ENCODE measurements at places on chromosomes 1 and 21.

GRCh38 chr1:9230869-9231533 lies 3.6 kb upstream of the H6PD start:
- no peak for DNase-seq

DNA sequence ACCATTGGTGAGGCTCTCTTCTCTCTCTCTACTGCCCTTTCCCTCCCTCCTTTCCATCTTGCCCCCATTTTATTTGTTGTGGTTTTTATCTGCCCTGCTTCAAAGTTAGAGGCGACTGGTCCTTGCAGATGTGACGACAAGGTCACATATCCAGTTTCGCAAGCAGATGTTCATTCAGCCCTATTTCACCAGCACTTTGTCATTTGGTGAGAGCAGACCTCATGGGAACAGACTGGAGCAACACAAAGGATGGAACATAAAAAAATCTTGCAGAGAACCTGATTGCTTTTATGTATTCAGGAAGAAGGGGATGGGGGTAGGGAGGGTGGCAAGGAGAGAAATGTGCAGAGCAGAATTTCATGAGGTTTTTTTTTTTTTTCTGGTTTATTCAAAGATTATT lies 84.3 kb downstream of the ELAVL4 start:
- DNase-seq: no peak

GRCh38 chr1:145886390-145886789 lies 724 bp upstream of the ANKRD35 start:
- no peak for DNase-seq

DNA sequence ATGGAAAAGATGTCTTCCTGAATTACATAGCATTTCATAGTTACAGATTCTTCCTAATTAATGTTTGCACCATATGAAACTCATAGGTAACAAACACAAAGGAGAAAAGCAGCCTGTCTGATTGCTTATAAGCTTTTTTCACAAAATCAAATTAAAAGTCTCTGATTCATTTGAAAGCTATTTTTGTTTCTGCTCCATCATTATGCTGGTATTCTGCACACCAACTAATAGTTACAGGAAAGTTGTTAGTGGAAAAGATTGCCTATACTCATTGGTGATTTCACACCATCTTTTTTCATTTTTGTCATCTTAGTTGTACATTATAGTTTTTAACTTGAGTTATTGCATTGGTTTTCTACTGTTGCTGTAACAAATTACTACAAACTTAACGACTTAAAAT lies 70.0 kb downstream of the PRKAA2 start:
- DNase-seq: no peak

DNA sequence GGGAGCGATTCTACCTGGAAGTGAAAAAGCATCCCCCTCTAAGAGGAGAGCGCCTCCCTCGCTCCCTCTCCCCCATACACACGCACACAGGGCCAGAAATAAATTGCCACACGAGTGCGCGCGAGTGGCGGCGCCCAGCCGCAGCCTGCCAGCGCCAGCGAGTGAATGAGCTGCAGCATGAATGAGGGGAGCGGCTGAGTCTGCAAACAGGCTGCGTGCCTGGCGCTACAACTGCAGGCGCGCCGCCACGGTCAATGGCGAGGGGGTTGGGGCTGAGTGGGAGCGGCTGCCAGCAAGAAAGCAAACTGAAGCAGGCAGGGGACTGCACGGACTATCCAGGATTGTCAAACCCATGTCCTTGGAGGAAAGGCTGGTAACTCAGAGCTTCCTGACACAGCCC lies 2.2 kb downstream of the CAMK1G start:
- DNase-seq: peak; percentile 63

GRCh38 chr1:232459826-232460225 lies 170.1 kb downstream of the SIPA1L2 start:
- no peak for DNase-seq

- DNase-seq: no peak
These were observed 182.0 kb downstream of the PLA2G4A start for GRCh38 chr1:187010571-187011309.

- DNase-seq: no peak
These were observed 13.8 kb downstream of the MIER1 start for GRCh38 chr1:66938613-66939012.

DNA sequence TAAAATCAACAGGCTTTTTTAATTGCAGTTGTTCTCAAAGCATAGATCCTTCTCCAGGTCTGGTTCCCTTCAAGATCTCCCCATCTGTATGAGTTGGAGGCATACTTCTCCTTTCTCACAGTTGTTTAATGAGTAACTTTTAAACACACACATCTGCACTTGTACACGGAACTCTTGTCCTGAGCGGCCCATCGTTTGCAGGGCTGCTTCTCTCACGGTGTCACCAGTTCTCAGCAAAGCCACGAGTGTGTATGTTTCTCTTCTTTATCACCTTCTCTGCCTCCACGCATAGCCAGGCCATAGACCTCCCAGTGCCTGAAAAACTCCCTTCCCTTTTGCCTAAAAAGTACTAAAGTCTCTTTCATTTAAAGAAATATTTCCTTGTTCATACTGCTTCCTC lies 68.7 kb upstream of the ROR1 start:
- DNase-seq: no peak

- peak; percentile 70 for DNase-seq
These were observed 549 bp downstream of the THBS3 start for GRCh38 chr1:155206891-155207805.

GRCh38 chr1:219523411-219523810 lies 89.5 kb downstream of the ZC3H11B start:
- no peak for DNase-seq

DNA sequence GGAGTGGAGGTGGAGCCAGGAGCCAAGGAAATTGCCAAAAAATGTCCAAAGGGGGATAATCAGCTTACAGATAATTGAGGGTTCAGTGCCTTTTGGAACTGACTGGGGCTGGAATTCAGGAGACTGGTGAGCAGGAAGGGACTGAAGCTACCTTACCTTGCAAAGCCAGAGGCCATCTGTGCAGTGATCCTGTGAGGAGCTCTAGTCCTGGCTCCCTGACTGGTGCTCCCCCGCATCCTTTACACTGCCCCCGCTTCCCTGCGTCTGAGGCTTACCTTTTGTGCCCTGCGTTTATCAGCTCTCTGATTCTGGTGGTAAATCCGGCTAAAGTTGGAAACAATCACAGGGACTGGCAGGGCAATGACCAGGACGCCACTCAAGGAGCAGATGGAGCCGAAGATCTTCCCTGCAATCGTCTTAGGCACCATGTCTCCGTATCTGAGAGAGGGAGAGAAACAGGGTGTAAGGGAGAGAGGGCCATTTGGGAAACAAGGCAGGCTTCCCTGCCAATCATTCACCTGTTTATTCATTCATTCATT lies 31.0 kb downstream of the DDX20 start:
- DNase-seq: no peak

- DNase-seq: no peak
These were observed 12.8 kb downstream of the LRP8 start for GRCh38 chr1:53315046-53315445.

DNA sequence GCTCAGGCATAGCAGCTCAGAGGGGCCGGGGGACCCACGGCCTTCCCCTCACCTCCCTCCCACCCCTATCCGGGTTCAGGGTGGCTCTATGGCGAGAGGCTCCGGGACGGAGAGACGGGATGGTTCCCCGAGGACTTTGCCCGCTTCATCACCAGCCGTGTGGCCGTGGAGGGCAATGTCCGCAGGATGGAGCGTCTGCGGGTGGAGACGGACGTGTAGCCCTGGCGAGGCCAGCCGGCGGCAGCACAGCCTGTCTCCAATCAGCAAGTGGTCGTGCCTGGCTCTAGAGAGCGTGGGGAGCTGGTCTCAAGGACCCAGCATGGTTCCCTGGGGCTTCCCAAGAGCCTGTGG lies 25.9 kb downstream of the ARHGEF16 start:
- DNase-seq: no peak

GRCh38 chr1:207355060-207355459 lies 33.6 kb downstream of the CD55 start:
- no peak for DNase-seq

DNA sequence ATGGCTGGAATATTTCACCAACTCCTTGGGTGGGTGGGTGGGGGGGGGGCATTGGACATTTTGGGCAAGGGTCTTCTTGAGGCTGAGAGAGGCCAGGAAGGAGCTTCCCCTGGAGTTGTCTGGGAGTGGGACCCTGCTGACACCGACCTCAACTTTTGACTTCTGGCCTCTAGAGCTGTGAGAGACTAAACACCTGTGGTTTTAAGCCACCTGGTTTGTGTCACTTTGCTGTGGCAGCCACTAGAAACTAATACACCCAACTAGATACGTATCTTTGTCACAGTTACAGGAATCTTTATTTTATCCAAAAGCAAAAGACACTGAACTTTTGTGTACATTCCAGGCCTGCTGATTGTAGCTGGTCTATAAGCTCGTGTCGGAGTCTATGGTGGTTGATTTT lies 9.9 kb upstream of the RIPK4 start:
- no peak for DNase-seq

DNA sequence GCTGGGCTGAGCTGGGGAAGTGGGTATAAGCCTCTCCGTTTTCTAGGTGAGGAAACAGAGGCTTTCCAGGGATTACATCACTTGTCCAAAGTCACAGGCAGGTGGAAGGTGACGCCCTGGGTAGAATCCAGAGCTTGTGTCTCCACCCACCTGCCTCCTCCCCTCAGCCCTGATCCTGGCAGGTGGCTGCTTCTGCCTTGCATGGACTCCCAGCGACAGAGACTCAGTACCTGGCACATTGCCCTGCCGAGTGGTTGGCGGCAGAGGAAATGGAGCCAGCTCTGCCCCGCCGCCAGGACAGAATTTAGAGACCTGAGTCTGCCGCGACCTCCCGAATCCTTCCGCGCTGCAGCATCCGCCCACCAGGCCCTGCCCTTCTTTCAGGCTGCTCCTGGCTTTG lies 2.1 kb downstream of the PLA2G2E start:
- DNase-seq: no peak

DNA sequence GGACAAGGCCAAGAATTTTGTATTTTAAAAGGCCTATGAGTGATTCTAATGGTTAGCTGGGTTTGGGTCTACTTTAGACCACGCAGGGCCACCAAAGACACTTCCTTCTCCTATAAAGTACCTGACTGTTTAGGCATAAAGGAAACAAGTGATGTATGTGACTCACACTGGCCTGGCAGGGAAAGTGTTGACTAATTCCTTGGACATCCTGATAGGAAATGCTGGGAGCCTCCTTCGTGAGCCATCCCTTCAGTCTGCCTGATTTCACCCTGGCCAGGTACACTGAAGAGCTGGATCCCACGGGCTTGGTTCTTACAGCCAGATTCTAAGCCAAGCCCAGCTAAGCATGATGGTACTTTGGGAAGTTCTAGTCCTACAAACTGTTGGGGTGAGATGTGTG lies 100.5 kb upstream of the HMGB4 start:
- no peak for DNase-seq

DNA sequence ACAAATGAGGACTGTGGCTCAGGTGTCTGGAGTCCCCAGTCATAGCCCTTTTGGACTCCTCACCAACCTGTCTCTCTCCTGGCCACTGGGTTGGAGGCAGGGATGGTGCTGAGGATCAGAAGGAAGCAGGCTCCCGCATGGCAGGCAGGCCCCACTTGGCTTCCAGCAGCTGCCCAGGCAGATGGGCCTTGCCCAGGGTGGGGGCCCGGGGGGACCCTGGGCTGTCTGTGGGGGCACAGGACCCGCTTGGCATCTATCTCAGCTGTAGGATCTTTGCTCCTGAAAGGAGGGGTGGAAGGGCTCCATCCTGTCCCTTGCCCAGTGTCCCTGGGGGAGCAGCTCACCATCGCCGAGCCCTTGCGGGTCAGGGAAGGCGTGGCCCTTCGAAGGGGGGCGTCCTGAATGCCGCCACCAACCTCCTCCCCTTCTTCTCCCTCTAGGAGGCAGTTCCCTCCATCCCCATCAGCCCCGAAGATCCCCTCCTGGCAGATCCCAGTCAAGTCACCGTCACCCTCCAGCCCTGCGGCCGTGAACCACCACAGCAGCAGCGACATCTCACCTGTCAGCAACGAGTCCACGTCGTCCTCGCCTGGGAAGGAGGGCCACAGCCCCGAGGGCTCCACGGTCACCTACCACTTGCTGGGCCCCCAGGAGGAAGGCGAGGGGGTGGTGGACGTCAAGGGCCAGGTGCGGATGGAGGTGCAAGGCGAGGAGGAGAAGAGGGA lies 154.5 kb downstream of the PEX14 start:
- no peak for DNase-seq

GRCh38 chr21:34996304-34997101 lies 52.6 kb downstream of the RUNX1 start:
- DNase-seq: no peak

GRCh38 chr1:16321176-16321867 lies 31.0 kb downstream of the FBXO42 start:
- DNase-seq: no peak

- DNase-seq: peak; percentile 50
These were observed 28.4 kb downstream of the TRIM45 start for GRCh38 chr1:117093091-117093534.

- no peak for DNase-seq
These were observed 53.7 kb downstream of the ZBTB8A start for GRCh38 chr1:32592943-32593342.

GRCh38 chr1:2194319-2194897 lies at the start of gene FAAP20:
FAAP20 (minus strand) TSS chr1:2194772; CDS start chr1:2194749, 23 bp downstream.
- DNase-seq: no peak

GRCh38 chr1:86991549-86992186 lies 77.2 kb downstream of the HS2ST1 start:
- DNase-seq: no peak

GRCh38 chr1:34290831-34291230 lies 114.1 kb downstream of the C1orf94 start:
- DNase-seq: no peak

DNA sequence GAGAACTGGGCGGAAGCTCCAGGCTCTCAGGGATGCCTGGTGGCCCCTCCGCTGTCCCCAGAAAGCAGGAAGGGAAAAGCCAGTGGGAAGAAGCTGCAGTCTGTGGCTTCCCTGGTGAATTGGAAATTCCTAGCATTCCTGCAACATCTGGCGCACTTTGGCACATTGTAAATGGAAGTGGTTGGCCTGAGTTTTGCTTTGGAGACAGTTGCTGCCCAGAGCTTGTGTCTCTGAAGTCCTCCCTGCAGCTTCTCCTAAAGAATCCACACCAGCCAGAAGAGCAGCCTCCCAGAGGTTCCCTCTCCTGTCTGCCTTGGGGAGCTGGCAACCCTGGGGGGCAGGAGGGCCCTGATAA lies 48.2 kb downstream of the ARHGEF10L start:
- DNase-seq: no peak

GRCh38 chr21:34129039-34129891 lies 55.9 kb downstream of the MRPS6 start:
- DNase-seq: peak; percentile 69

DNA sequence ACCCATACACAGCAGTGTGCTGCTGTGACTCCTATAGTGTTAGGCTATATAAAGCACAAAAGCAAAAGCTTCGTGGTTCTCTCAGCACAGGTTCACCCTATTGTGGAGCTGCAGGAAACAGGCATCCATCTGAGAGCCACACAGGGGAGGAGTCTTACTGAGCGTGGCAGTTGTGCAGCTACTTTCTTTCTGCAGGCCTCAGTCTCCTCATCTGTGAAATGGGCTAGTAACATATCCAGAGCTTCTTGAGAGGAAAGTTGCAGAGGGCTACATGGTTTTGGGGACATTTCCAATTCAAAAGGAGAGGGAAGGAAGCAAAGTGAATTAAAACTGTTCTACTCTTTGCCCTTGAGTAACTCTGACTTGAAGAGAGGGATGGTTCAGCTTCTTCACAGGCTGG lies 142.0 kb downstream of the FOXD2 start:
- DNase-seq: no peak

Measured in putamen (tissue), 1 donor.